Skeletal muscle tissue (tissue), 5 donors: ENCODE measurements at places on chromosomes 2 and 18. TPM values are rescaled to one million over a fixed set of nuclear protein-coding genes. Genes with fewer than 3 reads are reported as not detected.

FNDC4 gene
- total RNA-seq: 5.2 TPM

RNF181 gene
- total RNA-seq: 74.1 TPM

PRR30 gene
- total RNA-seq: not detected

FABP1 gene
- total RNA-seq: not detected
